ENCODE measurements at places on chromosomes 5 and 9. TPM values are rescaled to one million over a fixed set of nuclear protein-coding genes. Genes with fewer than 3 reads are reported as not detected.

SH3GL2 gene
- total RNA-seq, result 0.85 TPM

AHRR gene
- 1.3 TPM for total RNA-seq

DNLZ gene
- 28.9 TPM for total RNA-seq

PCDHA9 gene
- 0.35 TPM for total RNA-seq

UBE2D2 gene
- total RNA-seq, result 66.8 TPM

EPB41L4A gene
- 8.2 TPM for total RNA-seq

MEF2C gene
- total RNA-seq, result 91.4 TPM

SOHLH1 gene
- total RNA-seq, result not detected

NMUR2 gene
- total RNA-seq, result not detected

C5orf46 gene
- not detected for total RNA-seq

INSYN2B gene
- not detected for total RNA-seq

CTNND2 gene
- 5.6 TPM for total RNA-seq

GBA2 gene
- total RNA-seq, result 48.5 TPM

TRAF1 gene
- 6.1 TPM for total RNA-seq

CHSY3 gene
- 0.38 TPM for total RNA-seq

PHF24 gene
- 0.20 TPM for total RNA-seq

ANKRD34B gene
- not detected for total RNA-seq

TAF11L5 gene
- total RNA-seq, result not detected

- no peaks in the 10 kb centered on the region for H3K4me1 ChIP-seq
- no peak overlapping the region for H3K27ac ChIP-seq
- H3K36me3 ChIP-seq, result no peaks in the 10 kb centered on the region
Measured at GRCh38 chr9:78306222-78307076, 9.5 kb downstream of the PSAT1 start.

DNA sequence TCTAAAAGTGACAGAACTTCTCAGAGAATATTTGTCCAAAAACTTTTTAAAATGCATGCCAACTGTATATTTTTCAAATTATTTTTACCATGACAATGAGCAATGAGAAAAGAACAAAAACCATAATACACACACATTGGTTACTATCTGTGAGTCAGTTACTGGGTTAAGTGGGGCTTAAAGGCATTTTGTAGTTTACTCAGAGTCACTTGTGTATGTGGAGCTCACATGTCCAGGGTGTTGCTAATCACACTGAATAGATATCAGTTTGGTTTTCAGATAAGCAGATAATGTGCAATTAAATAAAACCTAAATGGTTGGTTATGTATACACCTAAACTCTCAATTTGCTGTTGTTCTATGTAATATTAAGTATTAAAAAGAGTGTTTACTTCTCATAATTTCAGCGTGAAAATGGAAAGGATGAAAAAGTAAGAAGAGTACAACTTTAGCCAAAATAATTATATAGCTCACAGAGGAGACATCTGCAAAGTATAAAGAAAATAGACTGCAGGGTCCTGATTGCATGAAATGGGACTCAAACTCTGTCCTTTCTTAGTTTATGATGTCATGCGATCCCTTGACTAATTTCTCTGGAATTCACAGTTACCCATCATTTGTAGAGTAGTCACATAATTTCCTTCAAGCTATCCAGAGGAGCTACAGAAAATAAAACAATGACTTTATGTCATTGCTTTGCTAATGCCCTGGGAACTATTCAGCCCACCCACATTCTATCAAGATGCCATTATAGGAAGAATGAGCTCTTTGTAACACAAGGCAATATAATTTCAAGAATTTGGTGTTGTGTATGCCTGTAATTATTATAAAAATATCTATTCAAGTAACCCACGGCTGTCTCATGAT, 388.0 kb upstream of the ZNF608 start:
- DNase-seq, result no peak
- H3K27ac ChIP-seq, result no peak overlapping the region
- no peaks in the 10 kb centered on the region for H3K27me3 ChIP-seq
- no peaks in the 10 kb centered on the region for H3K36me3 ChIP-seq
- H3K4me1 ChIP-seq, result no peaks in the 10 kb centered on the region

- no peak overlapping the region for H3K27ac ChIP-seq
- H3K36me3 ChIP-seq, result no peaks in the 10 kb centered on the region
- no peak for DNase-seq
- H3K4me3 ChIP-seq, result no peak overlapping the region
- no peaks in the 10 kb centered on the region for H3K4me1 ChIP-seq
Measured at GRCh38 chr5:133758641-133759040, 146.3 kb upstream of the FSTL4 start.

DNA sequence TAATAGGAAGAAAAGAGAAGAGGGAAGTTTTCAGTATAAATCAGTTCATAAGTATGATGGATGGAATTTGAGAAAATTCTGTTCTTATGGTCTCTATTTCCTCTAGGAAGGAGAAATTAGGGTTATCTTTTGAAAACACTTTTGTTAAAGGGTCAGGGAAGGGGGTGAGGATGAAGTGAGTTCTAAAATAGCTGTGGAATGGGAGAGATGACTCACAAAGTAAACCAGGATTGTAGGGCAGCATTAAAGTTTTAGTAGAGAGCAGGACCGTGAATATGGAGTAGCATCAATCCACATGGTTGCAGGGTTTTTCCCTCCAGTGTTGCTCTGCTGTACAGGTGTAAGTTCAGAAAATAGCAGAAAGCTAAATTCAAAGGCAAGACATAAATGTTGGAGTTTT, 32.4 kb downstream of the MUSK start:
- no peak for DNase-seq
- no peaks in the 10 kb centered on the region for H3K27me3 ChIP-seq
- no peaks in the 10 kb centered on the region for H3K36me3 ChIP-seq
- H3K4me3 ChIP-seq, result no peak overlapping the region
- no peaks in the 10 kb centered on the region for H3K4me1 ChIP-seq

- H3K27me3 ChIP-seq, result no peaks in the 10 kb centered on the region
- H3K4me1 ChIP-seq, result no peaks in the 10 kb centered on the region
- no peak for DNase-seq
- H3K4me3 ChIP-seq, result no peak overlapping the region
- H3K36me3 ChIP-seq, result no peaks in the 10 kb centered on the region
- H3K27ac ChIP-seq, result no peak overlapping the region
Measured at GRCh38 chr9:82037126-82037525, 48.6 kb downstream of the SPATA31D1 start.

DNA sequence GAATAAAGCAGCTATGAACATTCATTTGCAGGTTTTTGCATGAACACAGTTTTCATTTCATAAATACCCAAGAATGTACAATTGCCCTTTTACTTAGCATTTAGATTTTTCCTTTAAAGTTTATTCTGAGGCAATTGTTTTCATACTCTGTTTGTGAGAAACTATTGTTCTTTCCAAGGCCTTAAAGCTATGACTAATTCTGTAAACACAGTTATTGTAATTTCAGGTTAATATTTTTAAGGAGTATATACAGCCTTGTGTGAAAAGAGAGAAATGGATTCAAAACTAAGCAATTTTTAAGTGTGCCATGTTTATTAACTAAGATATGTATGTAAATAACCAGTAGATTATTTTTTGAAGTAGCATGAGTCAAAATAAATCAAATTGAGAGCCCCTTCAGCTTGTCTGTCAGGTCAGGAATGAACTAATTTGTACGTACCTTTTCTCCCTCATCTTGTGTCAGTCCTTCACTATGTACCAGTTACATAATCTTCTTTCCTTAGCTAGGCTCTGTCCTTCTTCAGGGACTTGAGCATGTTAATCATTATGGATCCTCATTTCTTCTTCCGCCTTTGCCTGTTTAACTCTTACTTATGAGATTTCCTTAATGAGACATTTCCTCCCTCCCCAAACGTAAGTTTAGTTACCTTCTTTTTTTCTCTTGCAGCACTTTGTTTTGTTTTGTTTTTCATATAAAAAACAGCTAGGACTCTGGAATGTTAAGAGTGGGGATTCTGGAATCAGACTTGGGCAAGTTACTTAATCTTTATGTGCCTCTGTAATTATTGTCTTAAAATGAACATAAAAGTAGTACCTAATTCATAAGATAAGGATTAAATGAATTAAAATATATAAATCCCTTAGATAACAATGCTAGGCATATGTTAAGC, 63.6 kb downstream of the NIPBL start:
- H3K27me3 ChIP-seq, result no peaks in the 10 kb centered on the region
- H3K4me3 ChIP-seq, result no peak overlapping the region

GRCh38 chr9:85237478-85237877, 504.3 kb downstream of the AGTPBP1 start:
- H3K27me3 ChIP-seq, result no peaks in the 10 kb centered on the region
- H3K4me3 ChIP-seq, result no peak overlapping the region
- no peak overlapping the region for H3K27ac ChIP-seq
- H3K4me1 ChIP-seq, result no peaks in the 10 kb centered on the region
- DNase-seq, result no peak
- no peaks in the 10 kb centered on the region for H3K36me3 ChIP-seq

GRCh38 chr9:70100362-70100761, 56.7 kb downstream of the MAMDC2 start:
- no peaks in the 10 kb centered on the region for H3K27me3 ChIP-seq
- H3K36me3 ChIP-seq, result no peaks in the 10 kb centered on the region
- no peak overlapping the region for H3K27ac ChIP-seq
- DNase-seq, result no peak
- H3K4me1 ChIP-seq, result no peaks in the 10 kb centered on the region

- no peak overlapping the region for H3K27ac ChIP-seq
- peaks cover 5% of the 10 kb centered on the region for H3K4me1 ChIP-seq
Measured at GRCh38 chr5:134503937-134504437, 21.5 kb upstream of the JADE2 start.

- H3K27me3 ChIP-seq, result no peaks in the 10 kb centered on the region
- no peaks in the 10 kb centered on the region for H3K36me3 ChIP-seq
- H3K27ac ChIP-seq, result no peak overlapping the region
- peaks cover 15% of the 10 kb centered on the region for H3K4me1 ChIP-seq
- DNase-seq, result no peak
- no peak overlapping the region for H3K4me3 ChIP-seq
Measured at GRCh38 chr5:10757922-10758555, 3.0 kb downstream of the DAP start.

DNA sequence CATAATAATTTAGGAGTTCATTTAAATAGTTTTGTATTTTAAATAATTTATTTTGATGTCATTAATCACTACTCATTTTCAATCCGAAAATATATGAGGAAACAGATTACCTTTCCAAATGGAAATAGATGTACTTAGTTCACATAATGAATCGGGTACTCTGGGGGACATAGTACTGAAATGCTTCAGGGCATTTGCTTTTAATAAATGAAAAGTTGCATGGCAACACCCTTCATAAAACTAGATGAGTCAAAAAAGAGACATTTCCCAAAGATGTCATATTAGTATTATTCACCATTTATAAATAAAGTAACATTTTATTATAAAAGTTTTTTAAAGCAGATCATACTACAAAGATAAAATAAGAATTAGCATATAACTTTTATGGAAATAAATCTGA, 177.8 kb downstream of the MCTP1 start:
- no peaks in the 10 kb centered on the region for H3K27me3 ChIP-seq
- H3K27ac ChIP-seq, result no peak overlapping the region
- DNase-seq, result no peak
- no peaks in the 10 kb centered on the region for H3K4me1 ChIP-seq

GRCh38 chr5:167642181-167642580, 649.3 kb upstream of the WWC1 start:
- no peak overlapping the region for H3K27ac ChIP-seq
- no peaks in the 10 kb centered on the region for H3K36me3 ChIP-seq
- no peak overlapping the region for H3K4me3 ChIP-seq
- no peaks in the 10 kb centered on the region for H3K27me3 ChIP-seq
- DNase-seq, result no peak

DNA sequence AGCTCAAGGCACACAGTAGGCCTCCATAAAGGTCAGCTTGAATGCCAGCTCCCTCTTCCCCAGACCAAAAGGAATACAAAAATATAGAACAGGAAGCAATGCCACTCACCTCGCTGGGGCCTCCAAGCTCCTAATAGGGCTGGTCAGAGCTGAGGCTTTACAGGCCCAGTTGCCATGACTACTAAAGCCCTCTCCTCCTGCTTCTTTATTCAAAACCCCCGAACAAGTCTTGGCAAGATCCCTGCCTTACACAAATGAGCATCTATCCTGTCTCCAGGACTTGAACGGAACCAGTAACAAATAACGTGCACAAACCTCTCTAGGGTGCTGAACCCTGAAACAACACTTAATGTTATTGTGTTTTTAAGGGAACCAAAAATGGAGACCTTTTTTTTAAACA, 136.3 kb downstream of the SIL1 start:
- H3K27me3 ChIP-seq, result no peaks in the 10 kb centered on the region
- no peak overlapping the region for H3K27ac ChIP-seq
- H3K4me1 ChIP-seq, result peaks cover 15% of the 10 kb centered on the region
- H3K36me3 ChIP-seq, result no peaks in the 10 kb centered on the region

GRCh38 chr9:3751125-3751758, 225.4 kb upstream of the RFX3 start:
- H3K27me3 ChIP-seq, result no peaks in the 10 kb centered on the region
- H3K27ac ChIP-seq, result no peak overlapping the region
- H3K36me3 ChIP-seq, result no peaks in the 10 kb centered on the region
- peaks cover 3% of the 10 kb centered on the region for H3K4me1 ChIP-seq
- peak; percentile 41 for DNase-seq

- H3K36me3 ChIP-seq, result no peaks in the 10 kb centered on the region
- peaks cover 18% of the 10 kb centered on the region for H3K4me1 ChIP-seq
- no peak for DNase-seq
- H3K27me3 ChIP-seq, result no peaks in the 10 kb centered on the region
- no peak overlapping the region for H3K4me3 ChIP-seq
Measured at GRCh38 chr9:124299515-124300090, 41.9 kb downstream of the NEK6 start.

DNA sequence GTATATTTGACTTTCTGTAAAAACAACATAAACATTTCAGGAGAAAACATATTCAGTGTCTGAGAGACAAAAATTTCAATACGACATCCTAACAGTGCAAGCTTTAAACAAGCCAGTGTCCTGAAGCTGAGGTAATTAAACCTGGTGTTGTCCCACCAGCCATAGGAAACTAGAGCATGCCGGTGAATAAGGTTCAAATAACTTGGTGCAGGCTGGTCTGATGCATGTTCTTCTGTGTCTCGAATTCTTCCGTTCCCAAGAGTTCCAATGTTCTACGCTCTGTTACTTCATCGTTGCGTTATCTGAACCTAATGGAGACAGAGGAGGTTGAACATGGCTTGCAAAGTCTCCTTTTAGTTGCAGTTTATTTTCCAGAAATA, 48.9 kb downstream of the ADAMTS16 start:
- no peaks in the 10 kb centered on the region for H3K27me3 ChIP-seq
- no peak for DNase-seq
- no peak overlapping the region for H3K4me3 ChIP-seq
- H3K27ac ChIP-seq, result no peak overlapping the region
- peaks cover 4% of the 10 kb centered on the region for H3K36me3 ChIP-seq

- no peak overlapping the region for H3K27ac ChIP-seq
- H3K27me3 ChIP-seq, result no peaks in the 10 kb centered on the region
- no peaks in the 10 kb centered on the region for H3K36me3 ChIP-seq
- H3K4me1 ChIP-seq, result peaks cover 11% of the 10 kb centered on the region
Measured at GRCh38 chr9:101737165-101737704, 1.2 kb downstream of the GRIN3A start.

- no peak for DNase-seq
- H3K27ac ChIP-seq, result no peak overlapping the region
- H3K4me3 ChIP-seq, result no peak overlapping the region
Measured at GRCh38 chr5:170478306-170478705, 25.5 kb upstream of the KCNIP1 start.

GRCh38 chr9:131420980-131421624, 27.2 kb downstream of the PRRC2B start:
- peak overlapping the region; percentile 44 for H3K27ac ChIP-seq
- H3K4me3 ChIP-seq, result no peak overlapping the region
- no peaks in the 10 kb centered on the region for H3K27me3 ChIP-seq
- no peak for DNase-seq
- no peaks in the 10 kb centered on the region for H3K36me3 ChIP-seq

GRCh38 chr9:14066831-14067230, 247.1 kb downstream of the NFIB start:
- no peaks in the 10 kb centered on the region for H3K27me3 ChIP-seq
- no peak for DNase-seq
- no peak overlapping the region for H3K4me3 ChIP-seq

- no peaks in the 10 kb centered on the region for H3K36me3 ChIP-seq
- no peak overlapping the region for H3K27ac ChIP-seq
- H3K4me3 ChIP-seq, result no peak overlapping the region
- DNase-seq, result no peak
Measured at GRCh38 chr9:672851-673250, 168.6 kb upstream of the DMRT1 start.
